ENCODE measurements at places on chromosomes 7 and 10.

GRCh38 chr7:105874055-105874454 lies 2.3 kb downstream of the ATXN7L1 start:
- DNase-seq = no peak

GRCh38 chr10:7722927-7723529 lies 19.9 kb downstream of the ITIH2 start:
- DNase-seq = no peak

- DNase-seq = no peak
Measured at GRCh38 chr10:4514445-4515108, 311.4 kb upstream of the AKR1E2 start.

DNA sequence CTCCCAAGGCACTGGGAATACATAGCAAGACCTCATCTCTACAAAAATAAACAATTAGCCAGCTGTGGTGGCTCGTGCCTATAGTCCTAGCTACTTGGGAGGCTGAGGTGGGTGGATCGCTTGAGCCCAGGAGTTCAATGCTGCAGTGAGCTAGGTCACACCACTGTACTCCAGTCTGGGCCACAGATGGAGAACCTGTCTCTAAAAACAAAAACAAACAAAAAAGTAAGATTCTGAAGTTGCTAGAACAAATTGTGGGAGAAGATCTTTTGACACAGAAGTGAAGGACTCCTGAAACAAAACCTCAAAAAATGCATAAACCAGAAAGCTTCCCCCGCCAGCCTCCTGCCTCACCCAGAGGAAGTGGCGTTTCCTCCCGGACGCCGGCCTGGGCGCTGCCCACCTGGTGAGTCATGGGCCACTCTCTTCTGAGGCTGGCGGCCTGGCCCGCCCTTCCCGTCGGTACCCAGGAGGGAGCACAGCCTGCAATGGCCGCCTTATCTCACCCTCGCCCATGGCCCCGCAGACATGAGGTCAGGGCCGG lies 25.4 kb upstream of the ELN start:
- DNase-seq = peak; percentile 5

GRCh38 chr10:788796-789748 lies 99.6 kb upstream of the DIP2C start:
- no peak for DNase-seq

- DNase-seq = no peak
Measured at GRCh38 chr7:155988416-155988815, 176.2 kb upstream of the SHH start.

DNA sequence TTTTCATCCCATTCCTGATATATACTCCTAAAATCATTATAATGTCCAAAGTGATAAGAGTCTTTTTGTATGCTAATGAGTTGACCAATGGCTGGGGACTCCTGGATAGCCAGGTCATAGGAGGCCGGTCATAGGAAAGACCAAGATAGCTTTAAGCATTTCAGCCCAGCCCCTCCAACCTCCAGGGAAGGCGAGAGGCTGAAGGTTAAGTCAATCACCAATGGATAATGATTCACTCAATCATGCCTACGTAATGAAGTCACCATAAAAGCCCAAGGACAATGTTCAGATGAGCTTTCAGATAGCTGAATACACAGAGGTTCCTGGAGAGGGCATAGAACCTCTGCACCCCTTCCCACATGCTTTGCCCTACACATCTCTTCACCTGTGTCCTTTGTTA lies 75.7 kb downstream of the VWDE start:
- no peak for DNase-seq

DNA sequence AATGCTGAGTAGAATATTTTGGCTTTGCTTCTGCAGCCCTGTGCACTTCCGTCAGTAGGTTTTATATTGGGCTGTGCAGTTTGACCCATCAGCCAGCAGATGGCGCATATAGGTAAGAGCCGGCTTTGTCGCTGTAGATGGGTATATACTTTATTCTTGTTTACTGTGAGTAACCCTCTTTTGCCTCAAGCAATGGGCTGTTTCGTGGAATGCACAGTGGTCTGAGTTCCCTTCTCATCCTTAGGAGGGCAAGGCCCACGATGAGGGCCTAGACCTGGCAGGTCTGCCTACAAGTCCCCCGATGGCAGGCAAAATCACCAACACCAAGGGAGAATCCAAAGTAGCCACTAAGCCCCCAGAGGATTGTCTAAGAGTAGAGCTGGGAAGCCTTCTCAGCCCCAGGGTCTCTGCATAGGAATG lies 1002.9 kb upstream of the KCND2 start:
- DNase-seq = no peak

DNA sequence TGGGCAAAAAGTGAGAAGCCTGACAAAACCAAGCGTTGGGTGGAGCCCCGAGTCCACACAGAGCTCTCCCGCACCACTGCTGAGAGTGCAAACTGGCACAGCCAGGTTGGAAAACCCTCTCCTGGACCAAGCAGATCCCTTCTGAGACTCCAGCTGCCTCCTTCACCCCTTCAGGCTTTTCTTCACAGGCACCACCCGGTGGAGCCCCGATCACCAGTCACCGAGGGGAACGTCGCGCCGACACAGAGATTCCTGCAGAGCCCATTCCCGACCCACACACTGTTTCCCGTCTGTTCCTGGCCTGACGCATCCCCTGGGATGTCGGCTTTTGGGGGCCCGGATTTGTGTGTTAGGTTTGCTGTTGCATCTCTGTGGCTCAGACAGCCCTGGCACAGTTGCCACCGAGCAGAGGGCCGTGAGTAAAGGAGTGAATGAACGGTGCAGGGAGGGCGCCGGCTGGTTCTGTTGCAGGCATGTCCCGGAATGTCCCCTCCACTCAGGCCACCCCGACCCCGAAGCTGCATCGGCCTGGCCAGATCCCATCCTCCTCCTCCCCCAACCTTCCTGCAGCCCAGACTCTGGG lies 51.0 kb upstream of the INPP5A start:
- DNase-seq = no peak

GRCh38 chr7:32658467-32658869 lies 163.2 kb downstream of the AVL9 start:
- no peak for DNase-seq

- no peak for DNase-seq
Measured at GRCh38 chr7:93973134-93973533, 31.0 kb downstream of the BET1 start.

GRCh38 chr10:113411456-113411855 lies 141.4 kb upstream of the HABP2 start:
- DNase-seq = no peak

GRCh38 chr10:74598891-74599566 lies 227.4 kb upstream of the KAT6B start:
- DNase-seq = no peak

DNA sequence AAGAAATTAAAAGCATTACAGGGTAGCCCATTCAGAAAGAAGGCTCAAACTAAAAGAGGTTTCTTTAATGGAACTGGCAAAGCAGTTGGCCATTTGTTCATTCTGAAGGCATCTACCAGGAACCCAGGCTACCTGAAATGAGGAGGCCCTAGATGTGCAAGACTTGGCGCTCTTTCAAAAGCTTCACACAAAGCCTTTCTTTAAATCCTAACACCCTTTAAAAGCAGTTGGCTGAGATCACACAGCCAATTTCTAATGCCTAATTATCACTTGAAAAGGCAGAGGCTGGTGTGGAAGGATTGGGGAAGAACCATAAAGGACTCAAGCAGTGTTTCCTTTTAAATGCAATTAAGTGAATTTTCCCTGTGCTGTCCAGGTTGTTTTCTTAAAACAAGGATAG lies 23.2 kb downstream of the PPP1R17 start:
- DNase-seq = no peak

- no peak for DNase-seq
Measured at GRCh38 chr7:114889646-114890285, 32.1 kb upstream of the MDFIC start.

DNA sequence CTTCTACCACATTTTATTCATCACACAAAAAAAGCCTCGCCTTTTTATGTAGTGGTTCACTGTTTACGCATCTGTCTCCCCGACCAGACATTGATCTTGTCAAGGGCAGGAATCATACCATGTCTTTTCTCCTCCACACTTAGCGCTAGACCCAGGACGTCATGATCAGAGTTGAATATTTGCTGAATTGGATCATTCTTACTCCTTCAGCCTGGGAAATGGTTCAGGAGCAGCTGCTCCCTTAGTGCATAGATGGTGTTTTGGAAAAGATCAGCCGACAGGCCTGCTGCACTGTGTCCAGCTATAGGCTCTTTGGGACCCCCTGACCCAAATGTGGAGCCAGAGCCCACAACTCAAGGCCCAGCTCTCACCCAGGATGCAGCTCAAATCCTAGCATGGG lies 249.1 kb upstream of the TMEM72 start:
- DNase-seq = no peak

DNA sequence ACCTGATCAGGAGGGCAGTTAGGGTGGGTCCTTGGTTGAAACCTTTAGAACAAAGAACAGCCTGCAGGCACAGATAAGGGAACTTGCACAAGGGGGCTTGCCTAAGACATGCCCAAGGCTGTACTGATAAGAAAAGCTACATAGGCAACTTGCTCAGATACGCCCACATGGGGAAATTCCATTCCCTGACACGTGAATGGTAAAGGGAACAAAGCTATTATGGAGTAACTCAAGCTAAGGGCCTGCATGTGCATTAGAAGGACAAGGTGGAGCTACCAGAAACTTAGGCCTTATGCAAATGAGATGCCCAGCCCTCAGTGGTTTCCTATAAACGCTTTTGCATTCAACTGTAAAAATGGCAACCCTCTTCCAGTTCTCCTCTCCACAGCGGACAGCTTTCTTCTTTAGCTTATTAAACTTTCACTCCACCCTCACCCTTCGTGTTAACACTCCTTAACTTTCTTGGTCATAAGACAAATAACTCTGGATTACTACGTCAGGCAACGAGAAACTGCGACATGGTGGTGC lies 1192.1 kb upstream of the CELF2 start:
- DNase-seq = no peak

GRCh38 chr10:17025444-17026295 lies 103.9 kb downstream of the CUBN start:
- peak; percentile 42 for DNase-seq

DNA sequence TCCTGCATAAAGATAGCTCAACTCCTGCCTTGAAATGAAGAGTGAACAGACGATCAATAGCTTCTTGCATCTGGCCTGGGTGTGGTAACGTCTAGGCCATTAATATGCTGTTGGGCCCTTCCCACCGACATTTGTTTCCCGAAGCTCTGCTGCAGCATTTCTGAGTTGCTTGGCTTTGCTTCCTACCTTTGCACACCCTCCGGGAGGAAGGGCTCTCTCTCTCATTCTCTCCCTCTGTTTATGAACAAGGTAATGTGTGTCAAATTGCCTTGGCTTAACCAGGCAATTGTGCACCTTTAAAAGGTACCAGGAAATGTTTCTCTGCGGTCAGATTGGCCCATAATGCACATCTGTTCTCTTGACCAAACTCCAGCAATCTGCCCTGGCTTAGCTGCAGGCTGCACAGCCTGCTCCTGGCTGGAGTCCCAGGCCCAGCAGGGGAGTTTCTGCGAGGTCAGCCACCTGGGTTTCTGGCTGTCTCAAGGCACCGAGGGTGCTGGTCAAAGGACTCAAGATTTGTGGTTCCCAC lies 223.7 kb downstream of the SNX10 start:
- DNase-seq = no peak

GRCh38 chr7:155294511-155294778 lies 3.2 kb upstream of the INSIG1 start:
- no peak for DNase-seq

DNA sequence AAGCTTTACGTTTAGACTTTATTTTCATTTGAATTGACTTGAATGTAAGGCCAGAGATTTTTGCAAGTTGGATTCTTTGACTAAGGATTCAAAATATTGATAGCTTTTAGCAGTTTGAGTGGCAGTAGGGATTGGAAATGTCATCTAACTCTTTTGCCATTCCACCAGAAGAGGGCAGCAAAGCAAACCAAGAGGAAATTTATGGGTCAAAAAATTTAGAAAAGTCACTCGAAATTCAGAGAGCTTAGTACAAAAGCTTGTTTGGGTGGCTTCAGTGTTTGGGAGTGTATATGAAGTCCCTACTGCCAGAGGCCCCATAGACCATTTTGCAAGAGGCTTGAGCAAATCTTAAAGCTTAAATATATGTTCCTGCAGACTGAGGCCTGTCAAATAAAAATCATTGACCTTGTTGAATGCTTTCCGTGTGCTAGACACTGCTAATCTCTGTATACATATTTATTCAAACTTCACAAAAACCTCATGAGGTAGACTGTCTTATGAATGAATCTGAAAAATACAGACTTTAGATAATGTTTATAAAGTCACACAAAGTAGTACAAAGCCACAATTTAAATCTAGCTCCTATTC lies 44.6 kb upstream of the RSBN1L start:
- DNase-seq = no peak

DNA sequence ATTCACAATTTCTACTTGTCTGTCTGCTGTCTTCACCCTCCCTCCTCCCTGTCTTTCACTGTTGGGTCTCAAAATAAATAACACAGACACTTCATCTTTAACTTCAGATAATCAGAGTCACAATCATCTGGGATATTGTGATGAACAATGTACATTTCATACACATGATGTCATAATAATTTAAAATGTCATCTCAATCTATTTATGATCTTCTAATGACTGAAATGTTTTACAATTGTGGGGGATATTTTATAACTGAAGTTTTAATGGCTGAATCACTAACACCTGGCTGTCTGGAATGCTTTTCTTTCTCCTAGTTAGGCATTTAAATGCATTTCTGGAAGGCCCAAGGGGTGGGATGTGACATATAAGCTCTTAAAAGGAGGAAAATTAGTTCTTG lies 859.8 kb downstream of the LRMDA start:
- DNase-seq = no peak

- no peak for DNase-seq
Measured at GRCh38 chr7:10731253-10731773, 242.4 kb upstream of the PHF14 start.

DNA sequence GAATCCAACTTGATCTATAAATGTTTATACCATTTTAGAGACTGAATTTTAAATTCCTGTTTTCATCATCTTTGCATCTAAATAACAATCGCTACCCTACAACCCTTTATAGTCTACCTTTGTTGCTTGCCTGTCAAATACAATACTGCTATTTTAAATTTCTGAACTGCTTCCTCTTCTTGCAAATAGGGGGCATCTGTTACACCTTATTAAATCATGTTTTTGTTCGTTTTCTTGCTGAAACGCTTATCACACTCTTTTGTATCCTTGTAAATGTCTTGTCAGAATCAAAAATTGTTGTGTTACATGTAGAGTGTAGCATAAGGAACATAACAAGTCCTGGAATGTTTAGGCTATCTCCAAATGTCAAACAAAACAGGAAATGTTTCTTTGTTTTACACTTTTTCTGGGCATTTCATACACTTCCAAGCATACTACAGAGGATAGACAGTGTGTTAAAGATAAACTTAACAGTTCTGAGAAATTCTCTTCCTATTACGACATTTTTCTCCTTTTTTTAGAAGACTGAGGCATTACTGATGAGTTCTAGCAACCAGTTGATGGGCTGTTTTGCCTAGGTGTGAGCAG lies 281.3 kb downstream of the GPR158 start:
- DNase-seq = no peak

All from stimulated activated CD8-positive, alpha-beta memory T cell treated with anti-CD3 and anti-CD28 coated beads, Interleukin-12 subunit alpha, Interleukin-12 subunit beta, amount 100 ng/mL, for 4 hours (primary cell).